Activated T-helper 9 cell treated with anti-CD3 and anti-CD28 coated beads, Interleukin-2, amount 50 U/mL, for 16 hours (primary cell): ENCODE measurements at places on chromosomes 4 and X.
A peak's percentile ranks its signal among the peaks of the same experiment; 100 is the strongest.

- no peak for DNase-seq
Observed at GRCh38 chr4:185811509-185812364, at the start of gene SORBS2. SORBS2 (minus strand) TSS chr4:185812194; CDS start chr4:185690571, 121,623 bp downstream.

GRCh38 chr4:159191989-159192388, 89.1 kb downstream of the RAPGEF2 start:
- DNase-seq: no peak

GRCh38 chrX:19554786-19555185, 39.5 kb upstream of the MAP3K15 start:
- DNase-seq: peak; percentile 16

GRCh38 chr4:173217727-173218126, 49.1 kb downstream of the GALNT7 start:
- DNase-seq: no peak

GRCh38 chr4:53532521-53532920, 58.8 kb downstream of the LNX1 start:
- DNase-seq: no peak

- no peak for DNase-seq
Observed at GRCh38 chr4:65738134-65738533, 67.8 kb upstream of the EPHA5 start.

- DNase-seq: no peak
Observed at GRCh38 chr4:120902925-120903324, 19.6 kb downstream of the PRDM5 start.

GRCh38 chr4:24764345-24764744, 31.0 kb upstream of the SOD3 start:
- no peak for DNase-seq

- DNase-seq: no peak
Observed at GRCh38 chr4:175714686-175715085, 97.4 kb downstream of the GPM6A start.

- DNase-seq: no peak
Observed at GRCh38 chrX:112367065-112367464, 284.5 kb upstream of the TRPC5 start.

DNA sequence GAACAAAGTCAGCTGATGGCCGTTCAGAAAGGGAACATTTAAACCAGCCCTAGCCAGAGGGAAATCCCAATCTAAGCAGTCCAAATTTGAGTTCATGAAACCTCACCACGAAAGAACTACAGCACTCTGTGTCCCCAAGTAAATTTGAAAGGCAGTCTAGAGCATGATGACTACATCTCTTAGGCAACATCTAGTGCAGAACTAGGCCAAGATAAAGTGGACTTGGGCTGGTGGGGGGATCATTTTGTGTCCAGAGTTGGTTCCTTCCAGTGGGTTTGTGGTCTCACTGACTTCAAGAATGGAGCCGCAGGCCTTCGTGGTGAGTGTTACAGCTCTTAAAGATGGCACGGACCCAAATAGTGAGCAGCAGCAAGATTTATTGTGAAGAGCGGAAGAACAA, 64.9 kb downstream of the KLHL4 start:
- no peak for DNase-seq

- DNase-seq: no peak
Observed at GRCh38 chrX:102832661-102833060, 104.4 kb upstream of the RAB40AL start.

DNA sequence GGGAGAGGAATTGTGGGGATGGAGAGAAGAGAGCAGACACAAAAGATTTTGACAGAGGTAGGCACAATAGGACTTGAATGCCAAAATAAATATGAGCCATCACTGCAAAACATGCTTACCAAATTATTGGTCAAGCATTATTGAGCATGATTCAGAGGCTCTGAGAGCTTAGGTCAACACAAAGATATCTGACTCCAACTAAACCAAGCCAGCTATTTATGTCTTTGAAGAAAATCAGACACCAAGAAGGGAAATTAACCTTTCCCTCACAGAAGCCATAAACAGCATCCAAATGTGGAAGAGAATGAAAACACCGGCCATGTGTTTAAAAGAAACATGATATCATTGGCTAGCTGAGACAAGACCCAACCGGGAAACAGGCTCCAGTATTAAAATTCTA, 323.2 kb downstream of the RAB28 start:
- no peak for DNase-seq

- no peak for DNase-seq
Observed at GRCh38 chr4:63036159-63036866, 1372.9 kb downstream of the TECRL start.

DNA sequence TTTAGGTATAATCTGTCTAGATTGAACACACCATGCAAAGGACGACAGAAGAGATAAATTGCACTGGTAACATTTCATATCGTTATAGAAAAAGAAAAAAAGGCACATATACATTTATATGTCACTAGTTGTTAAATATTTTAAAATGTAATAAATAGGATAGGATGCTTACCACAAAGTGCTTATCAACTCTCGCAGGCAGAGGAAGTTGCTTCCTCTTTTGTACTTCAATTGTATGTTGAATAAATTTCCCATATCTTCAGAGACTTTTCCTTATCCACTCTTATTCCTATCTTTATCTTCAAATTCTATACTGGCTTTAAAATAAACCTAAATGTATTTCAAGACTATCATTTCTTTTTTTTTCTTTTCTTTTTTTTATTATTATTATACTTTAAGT, 163.3 kb upstream of the SPOCK3 start:
- no peak for DNase-seq

DNA sequence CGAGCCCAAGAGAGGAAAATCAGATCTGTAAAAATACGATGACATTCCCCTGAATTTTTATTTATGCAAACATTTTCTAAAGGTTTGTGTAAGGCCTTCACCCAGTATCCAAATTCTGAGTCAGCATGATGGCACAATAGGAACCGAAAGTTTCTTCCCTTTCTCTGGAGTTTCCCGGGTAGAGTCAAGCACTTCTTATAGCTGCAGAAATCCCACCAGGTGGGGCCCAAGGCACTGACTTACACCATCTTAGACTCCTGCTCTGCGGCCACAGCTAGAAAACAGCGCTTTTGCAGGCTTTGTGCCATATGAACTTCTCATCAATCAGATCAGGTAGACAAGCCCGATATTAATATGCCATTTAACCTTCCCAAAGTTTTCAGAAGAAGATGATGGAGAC, 13.4 kb downstream of the LEF1 start:
- DNase-seq: no peak

DNA sequence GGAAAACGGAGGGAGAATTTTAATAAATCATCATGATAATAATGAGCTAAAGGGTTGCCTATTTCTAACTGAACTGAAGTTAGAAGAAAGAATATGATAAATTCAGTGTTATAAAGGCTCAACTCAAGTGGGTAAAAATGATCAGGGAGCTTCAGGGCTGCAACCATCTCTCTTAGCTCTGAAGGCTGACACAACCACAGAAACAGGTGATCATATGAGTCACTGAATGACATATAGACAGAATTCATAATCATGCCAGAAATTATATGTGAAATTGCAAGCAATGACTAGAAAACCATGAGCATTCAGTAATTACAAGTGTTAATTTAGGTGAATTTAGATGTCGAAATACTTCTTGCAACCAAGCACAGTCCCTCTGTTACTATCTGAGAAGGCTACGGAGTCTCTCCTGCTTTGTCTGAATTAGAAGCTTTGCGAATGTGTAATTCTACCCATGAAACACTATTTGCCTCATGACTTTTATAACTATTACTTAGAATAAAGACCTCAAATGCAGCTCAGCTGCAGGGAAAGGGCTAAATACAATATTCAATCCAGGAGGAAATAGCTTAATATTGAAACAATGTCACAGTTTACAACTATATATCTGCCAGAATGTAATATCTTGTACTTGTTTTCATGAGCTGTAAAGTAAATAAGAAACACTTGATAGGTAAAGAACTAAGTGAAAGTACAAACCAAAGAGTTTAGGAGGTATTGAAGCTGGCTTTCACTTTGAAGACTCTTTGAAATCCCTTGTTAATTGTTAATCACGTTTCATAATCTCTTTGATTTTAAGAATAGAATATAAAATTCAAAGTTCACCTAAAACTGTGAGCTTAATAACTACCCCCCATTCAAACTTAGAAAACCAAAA, 1972.6 kb downstream of the ARAP2 start:
- no peak for DNase-seq
